ENCODE measurements at places on chromosomes 6 and 20. TPM values are rescaled to one million over a fixed set of nuclear protein-coding genes. Genes with fewer than 3 reads are reported as not detected.

BMP5 gene
- 4.9 TPM for total RNA-seq

PDE7B gene
- 16.5 TPM for total RNA-seq

IL22RA2 gene
- not detected for total RNA-seq

CCN6 gene
- not detected for total RNA-seq

CST4 gene
- not detected for total RNA-seq

GHRH gene
- not detected for total RNA-seq

KCNQ2 gene
- total RNA-seq = 11.8 TPM

FAM209B gene
- total RNA-seq = 0.36 TPM

TFAP2B gene
- total RNA-seq = 5.0 TPM

SLC22A1 gene
- total RNA-seq = 2.4 TPM

HLA-DPB1 gene
- 12.7 TPM for total RNA-seq

DNA sequence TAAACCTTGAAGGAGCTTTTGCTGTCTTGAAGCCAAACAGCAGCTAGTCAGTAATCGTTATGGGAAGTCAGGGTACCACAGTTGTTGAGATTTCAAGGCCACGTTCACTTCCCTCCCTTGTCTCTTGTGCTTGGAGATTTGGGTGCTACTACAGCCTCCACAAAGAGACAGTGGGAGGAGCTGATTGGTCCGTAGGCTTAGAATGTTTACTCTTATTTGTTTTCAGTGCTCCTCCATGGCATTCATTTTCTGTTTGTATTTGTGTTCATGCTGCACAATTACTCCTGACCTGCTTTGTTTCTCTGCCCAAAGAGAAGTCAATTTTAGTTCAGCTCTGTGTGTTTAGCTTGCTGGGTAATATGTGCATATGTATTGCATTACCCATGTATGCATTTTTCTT lies 147.7 kb downstream of the PRL start:
- no peak for DNase-seq

DNA sequence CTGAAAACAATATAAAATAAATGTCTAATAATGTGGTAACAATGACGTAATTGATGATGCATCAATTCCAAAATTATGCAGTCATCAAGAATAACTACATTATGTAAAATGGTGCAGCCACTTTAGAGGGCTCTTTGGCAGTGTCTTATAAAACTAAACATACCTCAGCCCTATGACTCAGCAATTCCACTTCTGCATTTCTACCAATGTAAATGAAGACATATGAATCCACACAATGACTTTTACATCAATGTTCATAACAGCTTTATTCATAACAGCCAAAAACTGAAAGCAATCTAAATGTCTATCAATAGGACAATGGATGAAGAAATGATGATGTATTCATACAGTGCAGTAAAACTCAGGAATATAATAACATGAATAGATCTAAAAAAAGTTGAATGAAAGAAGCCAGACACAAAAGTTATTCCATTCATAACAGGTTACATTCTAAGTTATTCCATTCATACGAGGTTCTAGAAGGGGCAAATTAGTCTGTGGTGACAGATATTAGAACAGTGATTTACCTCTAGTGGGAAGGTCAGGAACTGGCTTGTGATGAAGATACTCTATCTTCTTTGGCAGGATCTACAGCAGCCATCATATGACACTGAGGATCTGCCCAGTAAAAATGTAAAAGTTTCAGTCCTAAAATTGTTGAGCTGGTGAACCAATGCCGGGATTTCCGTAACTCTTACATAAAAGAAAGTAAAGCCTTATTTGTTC lies 396.1 kb downstream of the PLCB1 start:
- no peak for DNase-seq

GRCh38 chr6:162562041-162562440 lies 165.5 kb downstream of the PRKN start:
- no peak for DNase-seq

GRCh38 chr6:7910298-7910653 lies 312 bp downstream of the TXNDC5 start:
- DNase-seq = no peak

DNA sequence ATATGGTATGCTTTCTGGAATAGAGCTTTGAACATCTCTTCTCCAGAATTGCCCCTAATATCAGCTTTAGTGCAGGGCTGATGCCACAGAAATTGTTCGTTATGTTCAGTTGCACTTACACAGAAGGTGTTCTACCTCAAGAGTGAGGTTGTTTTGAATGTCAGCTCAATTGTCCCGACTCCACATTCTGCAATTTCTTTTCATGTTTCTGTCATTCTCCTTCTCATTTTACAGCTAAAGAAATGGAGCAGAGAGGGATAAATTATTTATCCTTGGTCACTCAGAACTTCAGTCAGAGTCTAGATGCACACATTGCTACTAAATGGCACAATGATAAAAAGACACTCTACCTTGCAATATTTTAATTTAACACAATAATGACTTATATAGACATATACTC lies 137.0 kb upstream of the CCN2 start:
- no peak for DNase-seq

- no peak for DNase-seq
These were observed 9.6 kb upstream of the KCNQ2 start for GRCh38 chr20:63482021-63482587.

DNA sequence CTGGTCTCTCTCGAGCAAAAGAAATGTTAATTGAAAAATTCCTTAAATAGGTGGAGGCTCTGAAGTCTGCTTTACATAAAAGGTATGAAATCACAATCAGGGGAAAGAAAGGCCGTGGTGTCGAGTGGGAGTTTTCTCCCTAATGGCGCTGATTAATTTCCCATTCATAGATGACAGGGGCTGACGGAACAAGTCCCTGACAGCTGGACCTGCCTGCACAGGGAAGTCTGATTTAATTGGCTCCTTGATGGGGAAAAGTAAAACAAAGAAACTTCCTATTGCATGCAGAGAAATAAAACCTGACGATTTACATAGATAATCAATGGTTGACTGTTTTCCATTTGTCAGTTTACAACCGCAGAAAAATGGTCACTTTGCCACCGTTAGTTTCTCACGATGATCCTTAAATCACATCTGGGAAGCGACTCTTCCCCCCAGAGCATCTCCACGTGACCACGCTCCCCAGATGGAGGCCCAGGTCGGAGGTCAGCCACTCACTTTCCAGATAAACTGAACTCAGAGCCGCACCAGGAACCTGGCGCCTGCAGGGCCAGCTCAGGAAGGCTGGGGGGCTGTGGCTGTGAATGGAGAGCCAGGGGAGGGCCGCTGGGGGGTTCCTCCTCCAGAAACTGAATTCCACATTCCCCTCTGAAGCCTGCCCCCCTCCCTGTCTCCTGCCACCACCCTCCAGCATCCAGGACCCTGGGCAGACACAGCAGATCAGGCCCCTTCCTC lies 55.3 kb downstream of the DLL1 start:
- DNase-seq = no peak

DNA sequence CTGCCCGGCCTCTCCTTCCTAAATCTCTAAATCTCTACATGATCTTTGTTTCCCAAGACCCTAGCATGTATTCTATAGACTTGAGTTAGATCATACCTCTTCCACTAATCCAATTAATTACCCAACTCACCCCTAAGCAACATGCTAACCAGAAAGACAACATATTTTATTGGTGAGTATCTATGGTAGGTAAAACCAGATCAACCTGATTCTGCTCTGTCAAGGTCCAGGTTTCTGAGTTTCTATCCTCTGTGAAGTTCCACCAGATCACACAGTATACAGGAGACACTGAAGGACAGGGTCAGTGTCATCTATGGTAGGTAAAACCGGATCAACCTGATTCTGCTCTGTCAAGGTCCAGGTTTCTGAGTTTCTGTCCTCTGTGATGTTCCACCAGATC lies 363.2 kb upstream of the MARCKS start:
- DNase-seq = no peak

- DNase-seq = no peak
These were observed 1.0 kb downstream of the NUDT3 start for GRCh38 chr6:34391473-34391785.

GRCh38 chr20:20214757-20215275 lies 153.1 kb upstream of the INSM1 start:
- DNase-seq = no peak

DNA sequence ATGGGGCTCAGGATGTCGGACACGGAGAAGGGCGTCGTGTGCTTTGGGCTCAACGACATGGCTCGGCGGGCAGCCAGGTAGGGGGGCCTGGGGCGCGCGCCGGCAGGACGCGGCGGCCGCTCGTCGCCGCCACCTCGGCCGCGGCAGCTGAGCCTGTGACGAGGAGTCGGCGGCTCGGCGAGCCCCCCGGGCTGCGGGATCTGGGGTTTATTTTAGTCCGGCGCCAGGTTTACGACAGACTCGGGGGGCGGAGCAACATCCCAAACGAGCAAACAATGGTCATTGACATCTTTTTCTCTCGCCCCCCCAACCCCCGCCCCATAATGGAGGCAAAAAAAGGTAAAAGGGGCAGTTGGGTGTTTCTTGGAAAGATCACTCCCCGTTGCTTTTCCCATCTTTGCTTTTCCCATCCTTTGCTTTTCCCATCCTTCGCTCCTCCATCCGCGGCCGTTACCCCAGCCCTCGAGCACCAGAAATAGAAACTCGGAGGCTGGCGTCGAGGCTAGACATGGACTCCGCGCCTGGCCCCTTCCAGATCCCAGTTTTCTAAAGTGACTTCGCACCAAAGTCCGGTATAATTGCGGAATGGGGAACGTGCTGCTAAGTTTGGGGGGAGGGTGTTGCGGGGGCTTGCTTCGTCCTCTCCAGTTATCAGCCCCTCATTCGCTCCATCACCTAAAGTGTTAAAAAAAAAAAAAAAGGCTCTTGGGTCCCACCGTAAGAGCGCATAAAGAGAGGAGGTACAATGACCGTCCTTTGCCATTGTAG lies at the start of gene NKX2-4:
NKX2-4 (minus strand) TSS at position 186 of the 768 bp plus-strand sequence; CDS start at position 59, 127 bp downstream.
- DNase-seq = no peak

DNA sequence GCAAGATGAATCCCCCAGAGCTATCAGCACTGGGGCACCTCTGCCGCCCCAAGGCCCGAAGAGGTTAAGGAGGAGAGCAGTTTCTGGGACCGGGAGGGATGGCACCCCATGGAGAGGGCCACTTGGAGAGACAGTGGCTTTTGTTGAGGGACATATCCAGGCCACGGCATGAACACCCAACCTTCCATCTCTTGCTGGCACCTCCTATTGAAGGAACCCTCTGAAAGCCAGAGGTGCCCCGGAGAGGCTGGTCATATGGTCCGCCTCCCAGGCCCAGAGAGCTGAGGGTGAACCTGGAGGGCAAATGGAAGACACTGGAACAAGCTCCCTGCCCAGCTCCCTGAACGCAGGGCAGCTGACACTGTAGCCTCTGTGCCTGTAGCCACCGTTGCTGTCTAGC lies 167.0 kb downstream of the NFATC2 start:
- no peak for DNase-seq

DNA sequence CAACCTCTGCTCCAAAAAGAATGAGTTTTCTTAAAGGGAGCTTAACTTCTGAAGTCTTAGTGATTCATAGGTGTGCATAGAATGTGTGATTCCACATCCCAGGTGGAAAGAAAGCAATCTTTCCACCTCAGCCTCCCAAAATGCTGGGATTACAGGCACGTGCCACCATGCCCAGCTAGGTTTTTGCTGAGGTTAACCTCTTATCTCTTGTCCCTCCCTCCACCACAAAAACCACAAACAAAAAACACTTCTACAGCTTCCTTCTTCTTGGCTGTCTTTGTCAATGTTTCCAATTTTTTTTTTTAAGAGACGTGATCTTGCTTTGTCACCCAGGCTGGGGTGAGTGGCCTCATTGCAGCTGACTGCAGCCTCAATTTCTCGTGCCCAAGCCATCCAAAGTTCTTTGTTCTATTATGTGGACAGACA lies 8.1 kb upstream of the CSE1L start:
- no peak for DNase-seq

DNA sequence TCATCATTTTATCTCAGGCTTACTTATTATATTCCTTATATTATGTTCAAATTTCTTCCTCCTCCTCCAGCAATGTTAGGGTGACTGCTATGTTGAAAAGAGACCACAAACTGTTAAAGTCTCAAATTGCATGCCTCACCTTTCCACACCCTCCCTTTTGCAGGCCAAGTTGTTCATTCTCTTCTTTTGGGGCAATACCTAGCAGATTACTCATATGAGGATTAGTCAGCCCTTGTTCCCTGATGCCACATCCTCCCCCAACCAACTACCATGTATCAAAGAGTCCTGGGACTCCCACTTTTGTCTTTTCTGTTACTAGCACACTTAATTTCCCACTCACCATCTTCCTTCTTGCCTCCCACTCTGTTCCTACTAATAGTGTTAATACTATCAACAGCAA lies 434.7 kb downstream of the BCKDHB start:
- DNase-seq = no peak

DNA sequence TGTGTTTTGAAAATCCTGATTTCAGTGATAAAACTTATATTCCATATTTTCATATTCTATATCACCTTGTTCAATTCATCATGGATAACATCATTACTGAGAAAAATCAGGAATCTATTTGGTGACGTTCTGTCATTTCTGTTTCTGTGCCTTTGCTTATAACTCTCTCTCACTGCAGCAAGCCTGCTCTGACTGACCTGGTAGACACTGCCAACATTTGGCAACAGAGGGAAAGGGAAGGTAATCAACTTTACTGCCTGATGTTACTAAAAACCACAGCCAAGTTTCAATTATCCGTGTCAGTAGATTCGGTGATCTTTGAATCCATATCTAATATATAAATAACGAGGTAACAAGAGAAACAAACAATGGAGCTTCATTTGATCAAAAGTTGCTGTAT lies 501.9 kb downstream of the LMBRD1 start:
- no peak for DNase-seq

GRCh38 chr6:3108746-3109414 lies 9.6 kb upstream of the BPHL start:
- no peak for DNase-seq

GRCh38 chr20:16040742-16041141 lies 532.5 kb downstream of the KIF16B start:
- no peak for DNase-seq

GRCh38 chr6:166284640-166285039 lies 23.6 kb downstream of the PRR18 start:
- no peak for DNase-seq

GRCh38 chr6:31091680-31092079 lies 20.7 kb downstream of the C6orf15 start:
- DNase-seq = no peak

GRCh38 chr20:38350879-38351775 lies 4.8 kb downstream of the LBP start:
- DNase-seq = no peak

GRCh38 chr20:58667975-58668374 lies 16.9 kb downstream of the STX16 start:
- DNase-seq = no peak

DNA sequence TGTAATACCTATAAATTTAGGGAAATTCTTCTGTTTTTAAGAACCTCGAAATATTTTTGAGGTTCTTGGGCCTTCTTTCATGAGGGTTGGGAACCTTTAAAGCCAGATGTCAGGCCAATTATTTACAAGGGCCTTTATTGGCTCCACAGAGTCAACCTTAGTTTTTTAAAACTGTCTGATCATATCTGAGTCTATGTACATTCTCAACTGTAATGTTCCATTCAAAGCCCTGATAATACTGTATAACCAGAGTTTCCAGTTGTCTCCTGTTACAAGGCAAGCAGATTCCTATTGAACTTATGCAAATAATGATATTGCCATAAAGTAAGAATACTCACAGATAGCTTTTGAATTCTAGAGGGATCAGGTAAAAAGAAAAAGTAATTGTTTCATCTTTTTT lies 545.5 kb downstream of the EPM2A start:
- DNase-seq = no peak

GRCh38 chr6:28251661-28252008 lies 434 bp downstream of the ZKSCAN4 start:
- no peak for DNase-seq
